ENCODE measurements at places on chromosomes 7 and 10. TPM values are rescaled to one million over a fixed set of nuclear protein-coding genes. Genes with fewer than 3 reads are reported as not detected.

The DOCK4 gene
- total RNA-seq = 3.3 TPM

The NPTX2 gene
- total RNA-seq = 0.20 TPM

The COL1A2 gene
- total RNA-seq = not detected

The MPP7 gene
- total RNA-seq = 1.7 TPM

The TMEM243 gene
- total RNA-seq = 45.8 TPM

- no peak for DNase-seq
Measured at GRCh38 chr10:33455029-33455428, 120.6 kb upstream of the NRP1 start.

DNA sequence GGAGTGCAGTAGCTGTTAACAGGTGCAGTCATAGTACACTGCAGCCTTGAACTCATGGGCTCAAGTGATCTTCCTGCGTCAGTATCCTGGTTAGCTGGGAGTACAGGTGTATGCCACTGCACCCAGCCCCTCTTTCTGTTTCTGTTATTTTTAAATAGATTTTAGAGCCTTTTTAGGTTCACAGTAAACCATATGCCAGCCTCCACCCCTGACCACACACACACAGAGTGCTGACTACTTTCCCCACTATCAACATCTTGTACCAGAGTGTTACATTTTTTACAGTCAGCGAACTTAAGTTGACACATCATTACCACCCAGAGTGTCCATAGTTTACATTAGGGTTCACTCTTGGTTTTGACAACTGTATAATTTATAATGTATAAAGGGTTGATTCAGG is 32.1 kb downstream of the MARCHF5 start:
- no peak for DNase-seq

GRCh38 chr7:84108119-84108518 is 86.5 kb downstream of the SEMA3A start:
- no peak for DNase-seq

DNA sequence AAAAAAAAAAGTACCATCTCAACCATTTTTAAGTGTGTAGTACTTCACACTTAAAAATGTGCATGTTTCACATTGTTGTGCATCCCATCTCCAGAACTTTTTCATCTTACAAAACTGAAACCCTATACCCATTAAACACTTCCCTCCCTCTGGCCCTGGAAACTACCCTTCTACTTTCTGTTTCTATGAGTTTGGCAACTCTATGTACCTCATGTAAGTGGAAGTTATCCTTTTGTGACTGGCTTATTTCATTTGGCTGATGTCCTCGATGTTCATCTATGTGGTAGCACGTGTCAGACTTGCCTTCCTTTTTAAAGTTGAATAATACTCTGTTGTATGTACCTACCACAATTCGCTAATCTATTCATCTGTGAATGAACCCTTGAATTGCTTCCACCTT is 12.2 kb downstream of the KCNMA1 start:
- DNase-seq = no peak

GRCh38 chr7:146894927-146895326 is 778.3 kb downstream of the CNTNAP2 start:
- no peak for DNase-seq

Data from natural killer cell treated with Interleukin-12 subunit alpha and Interleukin-12 subunit beta and Interleukin-15 and Interleukin-18, amount 100 ng/mL, for 72 hours (primary cell).